ENCODE measurements at places on chromosomes 7 and 10. TPM values are rescaled to one million over a fixed set of nuclear protein-coding genes. Genes with fewer than 3 reads are reported as not detected.

DNA sequence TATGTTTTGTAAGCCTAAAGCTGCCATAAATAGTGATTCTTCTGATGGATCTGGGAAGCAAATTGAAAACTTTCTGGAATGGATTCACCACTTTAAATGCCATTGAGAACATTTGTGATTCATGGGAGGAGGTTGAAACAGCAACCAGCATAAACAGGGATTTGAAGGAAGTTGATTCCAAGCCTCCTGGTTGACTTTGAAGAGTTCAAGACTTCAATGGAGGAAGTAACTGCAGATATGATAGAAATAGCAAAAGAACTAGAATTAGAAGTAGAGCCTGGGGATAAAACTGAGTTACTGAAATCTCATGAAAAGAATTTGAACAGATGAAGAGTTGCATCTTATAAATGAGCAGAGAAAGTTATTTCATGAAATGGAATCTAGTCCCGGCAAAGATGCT, 99.2 kb downstream of the LRRC4 start:
- no peak for DNase-seq

DNA sequence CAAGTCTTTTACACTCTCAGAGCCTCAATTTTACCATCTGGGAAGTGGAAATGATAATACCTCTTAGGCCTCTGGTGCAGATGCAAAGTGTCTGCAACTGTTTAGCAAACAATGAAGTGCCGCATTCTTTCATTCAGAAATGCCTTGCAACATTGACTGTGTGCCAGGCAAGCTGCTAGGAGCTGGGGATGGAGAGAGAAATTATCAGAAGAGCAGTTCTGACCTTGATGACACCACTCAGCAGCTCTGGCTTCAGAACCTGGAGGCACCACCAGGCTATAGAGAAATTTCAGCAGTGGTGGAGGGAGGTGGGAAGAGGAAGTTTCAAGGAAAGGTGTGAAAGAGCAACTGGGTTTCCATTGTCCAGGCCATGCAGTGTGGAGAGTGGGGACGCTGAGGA, 78.1 kb upstream of the HABP2 start:
- DNase-seq = peak; percentile 21

FBXO24 gene
- 0.47 TPM for total RNA-seq

TMEM270 gene
- total RNA-seq = not detected

RET gene
- 0.46 TPM for total RNA-seq

- no peak for DNase-seq
Observed at GRCh38 chr10:77309092-77309491, 328.5 kb downstream of the KCNMA1 start.

FEZF1 gene
- total RNA-seq = not detected

DLG5 gene
- 50.2 TPM for total RNA-seq

- DNase-seq = no peak
Observed at GRCh38 chr7:113440173-113440572, 321.8 kb upstream of the SMIM30 start.
